ENCODE measurements at places on chromosomes 6 and 20. TPM values are rescaled to one million over a fixed set of nuclear protein-coding genes. Genes with fewer than 3 reads are reported as not detected.

Gene GLP1R
- total RNA-seq: not detected

Gene APOBEC2
- total RNA-seq: not detected

Gene LAMA2
- total RNA-seq: 43.3 TPM

Gene IL20RA
- not detected for total RNA-seq

Gene PACRG
- total RNA-seq: not detected

Gene ZNF337
- 12.7 TPM for total RNA-seq

Gene PABPC1L
- 2.9 TPM for total RNA-seq

Gene ABHD16B
- total RNA-seq: not detected

Gene BTN2A1
- 8.8 TPM for total RNA-seq

Gene SLC22A7
- not detected for total RNA-seq

Gene HCK
- total RNA-seq: not detected

Gene PRR18
- total RNA-seq: not detected

Gene ADGB
- not detected for total RNA-seq

Gene SSTR4
- total RNA-seq: not detected

Gene DOK5
- 2.4 TPM for total RNA-seq

Gene UTRN
- total RNA-seq: 334 TPM

Gene ARHGAP18
- total RNA-seq: 98.8 TPM

Gene VIP
- total RNA-seq: 0.91 TPM

Gene RCAN2
- 0.32 TPM for total RNA-seq

Gene IPCEF1
- not detected for total RNA-seq

Gene KCNK15
- total RNA-seq: under 0.01 TPM

Gene HAO1
- not detected for total RNA-seq

Gene DLK2
- total RNA-seq: 0.46 TPM

Gene DNMT3B
- total RNA-seq: 3.6 TPM

Gene SAMD5
- total RNA-seq: 3.2 TPM

Gene RIPOR2
- total RNA-seq: 0.46 TPM

Gene SGK2
- not detected for total RNA-seq

Gene SUMO4
- 0.32 TPM for total RNA-seq

Gene CCND3
- total RNA-seq: 55.0 TPM

Gene C6orf141
- 2.7 TPM for total RNA-seq

Gene CRISP3
- total RNA-seq: not detected

Gene PROKR2
- total RNA-seq: under 0.01 TPM

Measured in epithelial cell of umbilical artery (primary cell).